OCI-M1 (cell line): ENCODE measurements at places on chromosomes 1 and 21.

DNA sequence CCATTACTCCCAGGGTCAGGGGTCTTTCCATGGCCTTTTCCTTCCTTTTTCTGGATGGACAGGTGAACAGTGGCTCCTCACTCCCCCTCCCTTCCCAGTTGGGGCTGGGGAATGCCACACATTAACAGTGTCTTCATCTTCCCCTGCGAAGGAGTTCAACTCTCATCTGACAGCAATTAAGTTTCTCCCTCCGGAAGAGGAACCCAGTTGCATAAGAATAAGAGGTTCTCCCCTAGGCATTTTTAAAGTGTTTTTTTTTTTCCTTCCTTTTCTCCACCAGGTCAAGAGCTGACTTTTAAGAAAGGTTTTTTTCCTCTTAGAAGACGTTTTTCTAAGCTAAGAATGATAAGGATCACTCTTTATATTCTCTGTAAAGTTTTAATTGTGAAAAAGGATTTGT, 42.3 kb upstream of the FASLG start:
- DNase-seq: no peak

- DNase-seq: no peak
Observed at GRCh38 chr1:202126426-202126825, 3.7 kb downstream of the GPR37L1 start.

- DNase-seq: no peak
Observed at GRCh38 chr1:125080077-125080476, 3895.3 kb downstream of the SRGAP2C start.

GRCh38 chr1:25821630-25822091, 1.9 kb downstream of the MTFR1L start:
- no peak for DNase-seq

DNA sequence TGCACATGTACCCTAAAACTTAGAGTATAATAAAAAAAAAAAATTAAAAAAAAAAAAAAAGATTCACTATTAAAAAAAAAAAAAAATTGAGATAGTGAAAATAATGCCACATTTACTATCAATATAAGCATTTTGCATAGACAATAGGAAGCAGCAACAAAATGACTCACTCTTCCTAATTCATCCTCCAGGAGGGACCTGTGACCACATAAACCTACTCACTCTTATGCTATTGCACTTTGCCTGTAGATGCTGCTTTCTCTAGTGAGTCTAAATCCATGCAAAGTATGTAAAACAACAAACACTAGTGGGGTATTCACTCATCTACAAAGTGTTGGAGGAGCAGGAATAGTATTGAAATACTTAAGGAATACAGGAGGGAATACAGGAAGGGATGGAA, 2.9 kb downstream of the OR10J5 start:
- no peak for DNase-seq

DNA sequence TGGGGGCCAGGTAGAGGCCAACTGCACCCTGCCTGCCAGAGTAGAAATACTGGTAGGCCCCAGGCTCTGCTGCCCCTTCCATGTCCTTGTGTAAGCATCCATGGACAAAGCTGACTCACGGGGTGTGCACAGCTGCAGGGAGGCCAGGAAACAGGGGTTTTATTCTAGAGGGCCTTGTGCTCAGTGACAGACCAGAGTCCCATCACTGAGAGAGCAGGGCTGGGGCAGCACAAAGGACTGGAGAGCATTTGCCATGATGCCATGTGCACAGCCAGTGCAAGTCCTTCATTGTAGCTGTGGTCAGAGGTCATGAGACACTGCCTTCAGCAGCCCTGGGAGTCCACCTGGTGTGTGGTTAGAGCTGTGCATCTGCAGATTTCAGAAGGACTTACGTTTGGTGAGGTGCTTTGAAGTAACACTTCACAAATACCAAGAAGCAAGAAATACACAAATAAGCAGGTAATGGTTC, 8.1 kb downstream of the ARF1 start:
- DNase-seq: no peak

GRCh38 chr1:2465371-2466269, 10.5 kb upstream of the PLCH2 start:
- DNase-seq: no peak

DNA sequence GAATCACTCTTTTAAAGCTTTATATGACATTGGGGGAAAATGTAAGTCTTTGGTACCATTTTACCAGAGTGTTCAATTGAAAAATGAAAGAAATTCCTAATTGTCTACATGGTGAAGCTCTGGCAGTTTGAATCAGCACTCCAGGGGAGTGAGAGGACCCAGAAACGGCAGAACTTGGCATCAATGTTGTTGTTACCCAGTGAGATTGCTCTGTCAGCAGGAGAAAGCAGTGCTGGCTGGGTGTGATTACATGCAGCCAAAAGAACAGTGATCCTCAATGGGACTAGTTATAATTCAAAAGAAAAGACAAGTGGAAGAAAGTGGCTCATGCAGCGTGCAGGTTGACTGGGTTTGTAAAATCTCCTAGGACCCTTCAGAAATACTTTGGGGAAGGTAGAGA, 206.4 kb downstream of the PTPRC start:
- no peak for DNase-seq

- no peak for DNase-seq
Observed at GRCh38 chr1:232669981-232670747, 40.2 kb upstream of the SIPA1L2 start.
